Putamen (tissue), 1 donor: ENCODE measurements at places on chromosomes 7 and 10.

DNA sequence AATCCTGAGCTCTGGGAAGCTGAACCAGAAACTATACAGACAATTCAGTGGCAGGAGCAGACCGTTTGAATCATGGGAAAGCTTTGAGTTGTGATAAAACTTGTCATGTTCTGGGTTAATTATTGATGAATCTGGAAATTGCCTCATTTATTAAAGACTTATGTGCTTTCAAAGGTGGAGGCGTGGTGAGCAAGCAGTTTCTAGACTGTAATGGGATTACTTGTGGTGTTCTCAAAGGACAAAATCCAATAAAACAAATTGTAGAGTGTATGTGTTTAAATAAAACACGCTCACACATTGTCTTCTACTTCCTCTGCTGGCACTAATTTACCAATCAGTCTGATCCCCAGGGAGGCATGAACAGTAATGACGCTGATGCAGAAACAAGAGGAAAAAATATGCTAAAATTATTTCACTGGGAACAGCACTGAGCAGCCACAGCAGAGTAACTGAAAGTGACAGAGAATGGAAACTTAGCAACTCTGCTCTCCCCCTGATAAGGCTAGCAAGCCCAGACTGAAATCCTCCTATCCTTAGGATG is 25.1 kb downstream of the PARD3 start:
- DNase-seq: no peak

DNA sequence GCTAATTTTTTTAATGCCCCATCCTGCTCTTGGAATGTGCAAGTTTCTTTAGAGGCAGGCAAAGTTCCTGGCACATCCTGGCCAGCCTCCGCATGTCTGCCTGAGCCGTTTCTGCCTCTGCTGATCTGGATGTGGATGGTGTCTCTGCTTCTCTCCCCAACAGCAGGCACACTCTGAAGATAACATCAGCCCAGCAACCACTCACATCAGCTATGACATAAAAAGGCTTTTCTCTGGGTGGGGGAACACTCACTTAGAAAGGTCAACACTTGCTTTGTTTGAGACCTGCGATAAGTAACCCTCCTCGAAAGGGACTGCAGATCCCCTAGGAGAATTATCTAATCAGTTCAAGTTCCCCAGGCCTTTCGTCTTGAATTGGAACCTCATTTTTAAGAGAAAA is 142.9 kb downstream of the FGFR2 start:
- no peak for DNase-seq

DNA sequence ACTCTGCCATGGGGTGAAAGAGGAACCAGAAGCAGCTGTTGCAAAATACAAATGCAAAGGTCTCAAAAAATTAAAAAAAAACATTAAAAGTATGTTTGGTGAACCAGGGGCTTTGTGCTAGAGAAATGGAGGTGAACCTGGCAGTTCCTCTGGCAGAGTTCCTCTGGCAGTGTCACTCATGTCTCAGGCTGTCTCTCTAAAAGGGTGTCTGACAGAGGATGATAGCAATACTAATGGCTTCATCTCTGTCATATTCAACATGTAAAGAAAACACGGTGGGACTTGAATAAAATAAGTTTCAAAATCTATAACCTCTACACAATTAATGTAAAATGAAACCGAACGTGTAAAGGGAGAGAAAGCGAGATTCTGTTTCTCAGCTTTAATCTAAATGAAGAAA is 375.7 kb upstream of the VWC2 start:
- no peak for DNase-seq

DNA sequence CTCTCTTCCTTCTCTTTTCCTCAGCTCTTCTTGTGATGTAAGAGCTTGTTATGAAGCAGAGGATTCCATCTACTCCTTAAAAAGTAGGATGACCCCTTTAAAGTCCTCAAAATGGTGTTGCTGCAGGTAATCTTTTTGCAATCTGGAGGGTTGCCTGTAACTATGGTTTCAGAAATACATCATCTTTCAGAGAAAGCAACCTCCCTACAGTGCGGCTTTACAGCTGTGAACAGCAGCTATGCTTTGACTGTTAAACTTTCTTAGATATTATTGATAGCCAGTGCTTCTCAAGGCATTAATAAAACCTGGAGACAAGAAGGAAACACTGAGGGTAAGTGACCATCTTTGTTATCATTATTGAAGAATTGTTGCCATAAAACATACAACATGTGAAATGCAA is 86.6 kb upstream of the MDFIC start:
- no peak for DNase-seq

DNA sequence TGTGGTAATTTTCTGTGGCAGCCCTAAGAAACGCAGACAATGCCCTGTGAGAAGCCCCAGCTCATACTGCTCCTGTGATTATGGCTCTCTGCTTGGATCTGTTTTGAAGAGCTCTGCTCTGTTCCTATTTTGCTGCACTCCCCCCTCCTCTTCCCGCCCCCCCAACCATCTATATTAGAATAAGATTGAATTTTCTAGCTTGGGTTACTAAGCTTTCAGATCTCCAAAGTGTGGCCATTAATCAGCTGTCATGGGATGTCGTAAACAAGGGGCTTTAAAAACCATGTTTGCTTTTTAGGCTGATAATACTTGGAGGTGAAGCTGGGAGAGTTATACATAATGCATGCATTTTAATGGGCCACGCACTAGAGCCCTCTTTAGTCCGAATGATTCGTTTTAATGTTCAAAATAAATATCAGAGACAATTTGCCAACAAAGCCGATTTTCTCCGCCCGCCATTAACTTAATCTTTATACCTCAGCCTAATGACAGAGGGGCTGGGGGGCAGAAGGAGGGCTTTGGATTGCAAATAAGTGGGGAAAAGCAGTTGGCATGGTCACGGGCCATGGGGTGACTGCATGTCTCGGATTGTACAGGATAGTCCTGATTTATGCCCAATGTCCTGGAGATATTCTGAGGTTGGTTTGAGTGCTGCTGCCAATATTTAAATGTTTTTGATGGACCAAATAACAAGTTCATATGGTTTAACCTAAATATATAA is 165.5 kb downstream of the RPS24 start:
- DNase-seq: no peak

DNA sequence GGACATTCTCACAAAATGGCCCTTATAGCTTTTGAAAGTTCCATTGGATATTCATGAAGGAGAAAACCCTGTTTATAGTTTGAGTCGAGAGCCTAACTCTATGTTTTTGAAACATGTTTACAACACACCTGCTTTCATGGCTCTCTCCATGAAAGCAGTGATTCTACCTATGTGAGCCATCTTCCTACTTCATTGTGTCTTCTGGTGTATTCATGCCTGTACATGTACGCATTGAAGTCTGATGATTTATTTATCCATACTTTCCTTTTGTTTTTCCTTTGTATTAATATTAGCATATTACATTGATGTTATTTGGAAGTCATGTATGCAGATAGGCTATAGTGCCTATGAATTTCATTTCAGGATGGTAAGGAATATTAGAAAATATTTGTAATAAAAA is 58.0 kb downstream of the LAMB4 start:
- no peak for DNase-seq

DNA sequence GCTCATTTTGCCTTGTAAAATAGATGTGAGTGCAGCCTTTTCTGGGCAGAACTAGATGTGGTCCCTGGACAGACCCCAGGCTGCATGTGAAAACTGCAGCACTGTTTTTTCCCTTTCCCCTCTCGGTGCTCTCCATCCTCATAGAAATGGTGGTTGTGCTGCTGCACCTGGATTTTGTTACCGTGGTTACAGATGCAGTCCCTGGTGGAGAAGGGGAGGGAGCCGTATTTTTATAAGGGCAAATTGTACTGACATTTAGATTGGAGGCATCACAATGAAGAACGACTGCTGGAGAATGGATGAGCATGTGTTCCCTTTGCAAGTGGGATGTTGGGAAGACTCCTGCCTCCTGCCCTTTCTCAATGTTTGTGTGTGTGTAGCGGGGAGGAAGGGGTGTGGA is 469.9 kb downstream of the CCSER2 start:
- peak; percentile 2 for DNase-seq

GRCh38 chr10:77927402-77928246 is 1.1 kb upstream of the DLG5 start:
- DNase-seq: no peak

DNA sequence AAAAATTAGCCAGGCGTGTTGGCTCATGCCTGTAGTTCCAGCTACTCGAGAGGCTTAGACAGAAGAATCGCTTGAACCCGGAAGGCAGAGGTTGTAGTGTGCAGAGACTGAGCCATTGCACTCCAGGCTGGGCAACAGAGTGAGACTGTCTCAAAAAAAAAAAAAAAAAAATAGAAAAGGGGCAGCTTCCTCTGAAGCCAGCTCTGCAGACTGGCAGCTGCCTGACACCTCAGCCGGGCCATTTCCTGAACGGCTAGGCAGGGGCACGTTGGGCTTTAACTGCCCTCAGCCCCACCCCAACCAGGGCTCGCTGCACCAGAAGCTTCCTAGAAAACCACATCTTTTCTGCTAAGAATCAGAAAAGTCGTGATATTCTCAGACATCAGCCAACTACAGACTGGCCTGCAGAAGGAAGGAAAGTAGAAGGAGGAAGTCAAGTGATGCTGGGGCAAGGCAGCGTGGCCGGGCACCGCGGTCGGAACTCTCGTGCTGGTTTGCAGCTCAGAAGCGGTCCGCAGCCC is 38.0 kb downstream of the PRKAG2 start:
- DNase-seq: no peak

DNA sequence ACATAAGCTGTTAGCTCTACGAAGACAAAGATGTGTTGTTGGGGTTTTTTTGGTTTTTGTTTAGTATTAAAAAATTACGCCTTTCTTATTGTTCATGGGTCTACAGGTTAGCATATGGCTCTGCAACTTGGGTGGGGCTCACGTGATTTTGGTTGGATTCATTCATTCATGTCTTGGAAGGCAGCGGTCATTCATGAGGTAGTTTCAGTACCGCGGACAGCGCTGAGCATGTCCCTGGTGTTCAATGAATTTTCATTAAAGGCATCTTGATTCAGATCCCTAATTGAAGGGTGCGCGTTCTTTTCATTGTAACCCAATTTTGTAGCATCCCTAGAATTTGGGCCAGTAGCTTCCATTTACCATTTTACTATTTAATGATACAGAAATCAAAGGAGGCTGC is 42.9 kb upstream of the TCERG1L start:
- no peak for DNase-seq

- peak; percentile 44 for DNase-seq
Measured at GRCh38 chr7:155198901-155199845, 98.5 kb upstream of the INSIG1 start.

DNA sequence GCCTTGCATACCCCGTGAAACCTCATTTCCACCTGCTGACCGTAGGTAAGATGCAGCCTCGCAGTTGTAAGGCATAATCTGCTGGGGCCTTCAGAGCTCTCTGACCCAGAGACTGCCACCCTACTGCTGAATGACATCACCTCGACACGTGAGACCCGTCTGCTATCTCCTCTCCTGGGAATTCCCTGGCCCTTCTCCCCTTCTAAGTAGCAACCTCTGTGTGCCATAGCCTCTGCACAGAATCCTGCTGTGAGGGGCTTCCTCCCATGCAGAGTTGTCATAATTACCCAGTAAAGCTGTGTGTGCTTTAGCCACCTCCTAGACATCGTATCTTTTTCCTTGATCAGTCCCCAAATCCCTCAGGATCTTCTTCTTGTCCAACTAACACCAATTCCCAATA is 106.7 kb downstream of the CACNB2 start:
- DNase-seq: no peak

DNA sequence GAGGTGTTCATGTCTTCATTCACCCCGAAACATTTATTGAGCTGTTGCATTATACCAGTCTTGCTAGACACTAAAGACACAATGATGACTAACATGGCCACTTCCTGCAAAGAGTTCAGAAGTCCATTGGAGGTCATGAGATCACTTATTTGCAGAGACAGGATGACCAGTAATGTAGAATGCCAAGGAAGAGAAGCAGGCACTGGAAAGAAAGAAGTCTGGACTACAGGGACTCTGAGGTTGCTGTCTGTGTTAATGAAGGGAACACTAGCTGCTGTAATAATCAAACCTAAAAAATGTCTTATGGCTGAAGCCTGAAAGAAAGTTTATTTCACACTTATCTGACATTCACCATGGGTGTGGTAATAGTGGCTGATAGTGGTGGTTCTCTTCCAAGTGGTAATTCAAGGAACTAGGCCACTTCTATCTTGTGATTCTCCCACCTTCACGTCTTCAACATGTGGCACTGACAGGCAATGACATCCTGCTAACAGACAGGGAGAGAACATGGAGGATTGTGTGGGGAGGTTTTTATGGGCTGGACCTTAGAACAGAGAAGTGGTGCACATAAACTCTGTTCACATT is 89.2 kb upstream of the MKLN1 start:
- no peak for DNase-seq

DNA sequence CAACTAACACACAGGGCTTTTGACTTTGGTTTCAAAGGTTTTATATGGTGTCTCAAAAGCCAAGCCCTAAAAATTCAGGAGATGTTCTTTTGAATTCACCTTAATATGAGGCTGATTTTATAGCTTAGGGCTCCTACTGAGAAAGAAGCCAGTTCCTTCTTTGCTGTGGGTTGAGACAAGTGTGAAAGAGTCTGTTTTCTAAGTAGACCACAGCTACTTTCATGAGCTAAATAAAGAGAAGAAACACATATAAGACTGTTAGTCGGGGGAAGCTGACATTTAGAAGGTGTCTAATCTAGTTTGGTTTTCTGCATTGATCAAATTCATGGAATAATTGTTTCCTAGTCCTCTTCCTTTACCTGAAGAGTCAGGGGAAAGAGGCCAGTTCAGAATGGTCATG is 332.1 kb upstream of the CELF2 start:
- no peak for DNase-seq

- DNase-seq: peak; percentile 69
Measured at GRCh38 chr7:112449353-112449752, 907 bp upstream of the IFRD1 start.

- no peak for DNase-seq
Measured at GRCh38 chr7:8436965-8437364, 3.6 kb downstream of the NXPH1 start.

DNA sequence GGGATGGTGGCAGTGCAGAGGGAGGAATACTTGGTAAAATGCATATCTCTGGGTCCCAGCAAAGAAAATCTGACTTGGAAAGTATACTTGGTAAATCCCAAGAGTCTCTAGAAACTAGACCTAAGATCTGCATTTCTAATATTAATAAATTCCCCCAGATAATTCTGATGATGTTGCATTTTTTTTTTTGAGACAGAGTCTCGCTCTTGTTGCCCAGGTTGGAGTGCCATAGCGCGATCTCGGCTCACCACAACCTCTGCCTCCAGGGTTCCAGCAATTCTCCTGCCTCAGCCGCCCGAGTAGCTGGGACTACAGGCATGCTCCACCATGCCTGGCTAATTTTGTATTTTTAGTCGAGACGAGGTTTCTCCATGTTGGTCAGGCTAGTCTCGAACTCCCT is 97.9 kb upstream of the ANK3 start:
- DNase-seq: no peak

DNA sequence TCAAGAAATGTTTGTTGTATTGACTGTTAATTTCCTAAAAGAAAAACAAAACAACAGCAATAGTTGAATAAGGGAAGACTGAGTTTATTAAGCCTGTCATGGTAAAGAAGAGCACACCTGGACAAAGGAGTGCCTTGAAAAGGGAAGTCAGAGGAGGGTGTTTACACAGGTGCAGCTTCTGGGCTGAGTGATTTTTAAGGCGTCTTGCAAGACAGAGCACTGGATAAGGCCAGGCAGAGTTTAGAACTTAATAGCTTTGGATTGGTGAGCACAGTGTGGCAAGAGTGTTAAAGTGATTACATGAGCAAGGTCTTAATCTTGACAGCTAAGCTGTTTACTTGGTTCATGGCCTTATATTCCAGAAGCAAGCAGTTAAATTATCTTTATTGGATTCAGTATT is 423.2 kb downstream of the CNTNAP2 start:
- DNase-seq: no peak
